ENCODE measurements at places on chromosomes 13 and 19. TPM values are rescaled to one million over a fixed set of nuclear protein-coding genes. Genes with fewer than 3 reads are reported as not detected.

The CPB2 gene
- total RNA-seq: not detected

The F10 gene
- not detected for total RNA-seq

The CD22 gene
- total RNA-seq: 4.3 TPM

The ATP8B3 gene
- 11.5 TPM for total RNA-seq

GRCh38 chr19:29947871-29948270 is 5.8 kb downstream of the URI1 start:
- no peak for DNase-seq

- DNase-seq: no peak
Observed at GRCh38 chr19:8640402-8641004, 10.1 kb downstream of the NFILZ start.

DNA sequence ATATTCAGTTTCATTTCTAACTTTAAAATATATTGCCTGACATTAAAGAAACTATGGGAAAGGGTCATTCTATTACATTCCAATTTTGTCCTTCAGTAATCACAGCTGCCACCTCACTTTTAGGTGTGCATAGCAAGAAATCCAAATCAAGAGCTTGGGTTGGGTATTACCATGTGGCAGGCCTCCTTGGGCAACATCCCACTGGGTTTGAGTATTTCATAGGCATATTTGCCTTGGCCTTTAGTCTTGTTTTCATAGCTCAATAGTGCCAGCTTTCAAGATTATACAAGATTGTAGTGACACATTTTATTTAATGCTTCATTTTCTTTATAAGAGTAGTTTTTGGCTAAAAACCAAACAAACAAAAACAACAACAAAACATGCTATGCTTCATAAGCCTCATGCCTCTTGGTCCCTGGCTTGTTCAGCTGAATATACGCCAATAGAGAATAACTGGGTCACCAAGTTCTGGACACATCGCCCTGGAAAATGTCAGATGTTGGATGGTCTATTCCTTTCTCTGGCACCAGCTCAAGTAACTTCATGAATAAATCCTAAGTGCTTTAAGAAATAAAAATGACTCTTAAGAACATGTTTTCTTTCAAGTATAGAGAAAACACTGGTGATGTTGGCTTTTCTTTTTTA is 167.4 kb upstream of the STARD13 start:
- DNase-seq: no peak

- DNase-seq: no peak
Observed at GRCh38 chr19:13646758-13647157, 117.6 kb upstream of the MRI1 start.

DNA sequence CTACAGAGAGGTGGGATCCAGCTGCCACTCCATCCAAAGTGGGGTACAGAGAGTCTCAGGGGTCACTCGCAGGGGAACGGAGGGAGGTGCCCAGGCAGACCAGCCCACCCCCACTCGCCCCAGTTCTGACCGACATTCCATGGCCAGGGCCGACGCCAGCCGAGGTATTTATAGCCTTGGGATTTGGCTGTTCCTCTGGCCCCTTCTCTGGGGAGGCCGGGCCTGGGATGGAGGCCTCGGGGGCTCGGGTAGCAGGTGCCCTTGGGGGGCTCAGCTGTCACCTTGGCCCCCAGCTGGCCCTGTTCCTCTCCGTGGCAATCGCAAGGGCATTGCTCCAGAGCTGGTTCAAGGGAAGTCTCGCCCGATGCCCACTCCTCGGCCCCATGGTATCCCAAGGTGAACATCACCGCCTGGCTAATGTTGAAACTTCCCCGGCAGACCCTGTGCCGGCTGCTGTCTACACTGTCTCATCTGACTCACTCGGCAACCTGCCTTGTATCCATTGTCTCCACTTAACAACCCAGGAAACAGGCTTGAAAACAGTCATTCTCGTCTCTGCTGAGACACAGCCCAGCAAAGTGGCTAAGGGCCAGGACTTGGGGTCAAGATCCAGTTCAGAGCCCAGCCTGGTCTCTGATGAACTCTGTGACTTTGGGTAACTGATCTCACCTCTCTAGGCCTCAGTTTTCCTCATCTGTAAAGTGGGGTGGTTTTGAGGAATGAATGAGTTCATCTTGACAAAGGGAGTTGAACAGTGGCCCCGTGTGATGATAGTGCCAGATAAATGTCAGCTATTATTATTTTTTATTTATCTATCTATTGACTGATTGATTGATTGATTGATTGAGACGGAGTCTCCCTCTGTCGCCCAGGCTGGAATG is 9.7 kb downstream of the PRKACA start:
- DNase-seq: no peak

DNA sequence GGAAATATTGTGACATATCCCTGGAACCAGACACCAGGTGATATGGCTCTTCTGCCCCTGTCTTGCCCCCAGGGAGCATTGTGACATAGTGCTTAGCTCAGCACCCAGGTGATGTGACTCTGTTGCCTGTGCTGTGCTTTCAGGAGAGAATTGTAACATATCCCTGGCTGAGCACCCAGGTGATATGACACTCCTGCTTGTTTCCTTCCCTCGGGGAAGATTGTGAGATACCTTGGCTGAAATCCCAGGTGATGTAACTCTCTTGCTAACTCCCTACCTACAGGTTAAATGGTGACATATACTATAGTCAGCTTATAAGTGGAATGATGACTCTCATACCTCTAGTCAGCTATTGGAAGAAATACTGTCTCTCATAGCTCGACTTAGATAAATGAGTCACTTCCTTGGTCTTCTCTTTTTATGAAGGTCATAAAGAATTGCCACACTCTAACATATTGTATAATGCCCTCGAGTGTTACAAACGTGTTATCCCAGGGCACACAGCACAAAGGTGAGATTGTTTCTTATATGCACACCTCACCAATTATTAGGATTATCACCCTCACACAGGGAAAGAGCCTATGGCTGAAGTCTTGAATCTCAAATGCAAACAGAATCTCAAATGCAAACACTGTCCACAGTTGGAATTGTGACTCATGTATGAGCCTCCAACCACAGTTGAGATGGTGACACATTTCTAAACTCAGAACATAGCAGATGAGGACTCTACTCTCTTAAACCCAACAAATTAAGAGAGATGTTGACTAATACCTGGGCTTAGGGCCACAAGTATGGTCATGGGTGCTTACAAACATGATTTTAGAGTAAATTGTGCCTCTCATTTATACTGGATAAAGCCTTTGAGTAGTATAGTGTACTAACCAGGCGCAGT is 32.7 kb upstream of the ZNF254 start:
- DNase-seq: no peak

DNA sequence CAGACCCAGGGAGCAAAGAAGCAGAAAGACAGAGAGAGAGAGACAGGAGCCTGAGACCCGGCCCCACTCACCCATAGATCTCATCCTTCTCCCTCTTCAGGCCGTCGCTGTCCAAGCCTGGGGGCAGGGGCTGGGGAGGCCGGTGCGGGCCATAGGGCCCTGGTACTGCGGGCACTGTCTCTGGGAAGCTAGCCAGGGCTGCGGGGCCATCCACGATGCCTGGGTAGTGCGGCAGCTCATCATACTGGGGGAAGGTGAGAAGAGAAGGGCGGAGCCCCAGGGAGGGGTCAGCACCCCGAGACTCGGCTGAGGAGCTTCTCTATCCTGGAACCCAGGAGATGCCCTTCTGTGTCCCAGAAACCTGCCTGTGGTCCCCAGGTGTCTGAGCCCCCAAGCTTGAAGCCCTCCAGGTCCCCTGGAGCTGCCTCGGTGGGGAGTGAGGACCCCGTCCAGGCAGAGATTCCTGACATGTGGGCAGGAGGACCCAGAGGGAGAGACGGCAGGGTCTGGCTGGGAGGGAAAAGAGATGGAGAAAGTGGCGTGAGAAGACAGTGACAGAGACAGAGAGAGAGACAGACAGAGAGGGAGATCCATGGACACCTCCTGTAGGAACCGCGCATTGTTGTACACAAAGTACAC is 2.1 kb downstream of the MEIS3 start:
- DNase-seq: no peak

DNA sequence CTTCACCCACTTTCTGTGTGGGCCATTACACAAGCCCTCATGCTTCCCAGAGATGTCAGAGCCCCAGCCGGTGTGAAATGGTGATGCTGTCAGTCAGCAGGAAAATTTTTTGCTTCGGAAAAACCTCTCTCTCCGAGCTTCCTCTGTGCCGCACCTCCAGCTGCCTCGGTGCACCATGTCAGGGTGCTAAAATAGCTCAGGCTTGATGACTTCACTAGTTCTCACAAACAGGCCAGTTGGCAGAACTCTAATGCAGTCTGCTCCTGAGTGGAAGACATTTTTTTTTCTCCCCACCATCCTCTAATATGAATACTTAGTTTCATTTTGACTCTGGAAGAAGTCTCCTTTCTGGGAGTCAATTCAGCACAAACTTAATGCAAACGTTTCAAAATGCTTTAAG is 71.3 kb downstream of the KLF12 start:
- DNase-seq: no peak

GRCh38 chr19:15166700-15167099 is 34.1 kb downstream of the NOTCH3 start:
- DNase-seq: no peak
